ENCODE measurements at places on chromosomes 4 and X.
A peak's percentile ranks its signal among the peaks of the same experiment; 100 is the strongest.

DNA sequence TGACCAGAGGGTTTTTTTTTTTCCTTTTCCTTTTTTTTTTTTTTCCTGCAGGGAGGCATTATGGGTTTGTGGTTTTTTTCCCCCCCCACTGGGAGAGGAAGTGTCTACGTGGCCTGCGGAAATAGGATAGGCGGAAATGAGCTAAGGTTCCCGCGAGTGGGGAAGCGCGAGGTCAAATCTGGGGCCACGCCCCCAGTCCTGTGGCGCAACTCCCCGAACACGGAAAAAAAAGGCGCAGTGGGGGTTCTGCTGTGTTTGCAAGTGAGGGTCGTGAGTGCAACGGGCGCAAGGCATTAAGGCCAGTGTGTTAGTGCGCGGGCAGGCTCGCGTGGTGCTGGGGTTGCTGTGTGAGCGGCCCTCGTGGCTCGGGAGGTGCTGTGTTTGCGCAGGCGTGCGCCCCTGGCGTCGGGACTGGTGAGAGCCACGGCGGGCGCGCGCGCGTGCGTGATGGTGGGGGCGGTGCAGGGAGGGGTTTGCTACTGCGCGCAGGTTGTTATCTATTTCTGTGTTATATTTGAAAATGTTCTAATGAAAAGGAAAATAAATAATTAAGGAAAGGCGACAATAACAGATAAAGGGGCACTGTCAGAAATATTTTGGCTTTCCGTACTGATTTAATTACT, 685 bp upstream of the MORF4L2 start:
- H3K4me1 ChIP-seq: no peaks in the 10 kb centered on the region
- H3K36me3 ChIP-seq: peaks cover 22% of the 10 kb centered on the region
- H3K4me3 ChIP-seq: no peak overlapping the region

GRCh38 chrX:13208281-13208935, 111.4 kb downstream of the ATXN3L start:
- H3K27me3 ChIP-seq: no peaks in the 10 kb centered on the region
- no peak for DNase-seq
- no peak overlapping the region for H3K4me3 ChIP-seq
- H3K36me3 ChIP-seq: no peaks in the 10 kb centered on the region
- H3K27ac ChIP-seq: no peak overlapping the region
- H3K4me1 ChIP-seq: peaks cover 8% of the 10 kb centered on the region

GRCh38 chrX:39222346-39223113, 421.3 kb downstream of the MID1IP1 start:
- no peak for DNase-seq
- no peak overlapping the region for H3K4me3 ChIP-seq
- H3K36me3 ChIP-seq: peaks cover 4% of the 10 kb centered on the region
- no peak overlapping the region for H3K27ac ChIP-seq
- no peaks in the 10 kb centered on the region for H3K4me1 ChIP-seq

DNA sequence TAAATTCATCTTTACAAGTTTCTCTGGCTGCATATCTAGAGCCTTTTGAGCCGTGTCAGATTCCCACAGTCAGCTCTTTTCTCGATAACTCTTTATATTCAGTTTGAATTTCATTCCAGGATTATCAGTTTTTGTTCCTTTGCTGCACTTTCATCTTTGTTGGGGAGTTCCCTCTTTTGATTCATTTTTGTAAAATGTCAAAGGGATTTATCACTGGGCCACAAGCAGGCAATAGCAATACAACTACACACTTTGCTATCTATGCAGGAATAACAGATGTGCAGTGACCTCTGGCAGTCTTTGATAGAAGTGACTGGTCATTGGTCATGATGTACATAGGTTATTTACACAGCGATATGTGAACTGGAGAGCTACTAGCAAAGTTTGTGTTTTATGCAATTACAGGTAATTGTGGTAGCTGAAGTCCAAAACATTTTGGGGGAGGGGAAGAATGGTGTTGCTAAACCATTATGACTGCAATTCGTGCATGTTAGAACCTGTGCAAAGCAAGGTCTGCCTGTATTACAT, 43.8 kb downstream of the HPGDS start:
- no peak overlapping the region for H3K27ac ChIP-seq
- H3K4me3 ChIP-seq: no peak overlapping the region
- H3K27me3 ChIP-seq: no peaks in the 10 kb centered on the region
- H3K4me1 ChIP-seq: no peaks in the 10 kb centered on the region

DNA sequence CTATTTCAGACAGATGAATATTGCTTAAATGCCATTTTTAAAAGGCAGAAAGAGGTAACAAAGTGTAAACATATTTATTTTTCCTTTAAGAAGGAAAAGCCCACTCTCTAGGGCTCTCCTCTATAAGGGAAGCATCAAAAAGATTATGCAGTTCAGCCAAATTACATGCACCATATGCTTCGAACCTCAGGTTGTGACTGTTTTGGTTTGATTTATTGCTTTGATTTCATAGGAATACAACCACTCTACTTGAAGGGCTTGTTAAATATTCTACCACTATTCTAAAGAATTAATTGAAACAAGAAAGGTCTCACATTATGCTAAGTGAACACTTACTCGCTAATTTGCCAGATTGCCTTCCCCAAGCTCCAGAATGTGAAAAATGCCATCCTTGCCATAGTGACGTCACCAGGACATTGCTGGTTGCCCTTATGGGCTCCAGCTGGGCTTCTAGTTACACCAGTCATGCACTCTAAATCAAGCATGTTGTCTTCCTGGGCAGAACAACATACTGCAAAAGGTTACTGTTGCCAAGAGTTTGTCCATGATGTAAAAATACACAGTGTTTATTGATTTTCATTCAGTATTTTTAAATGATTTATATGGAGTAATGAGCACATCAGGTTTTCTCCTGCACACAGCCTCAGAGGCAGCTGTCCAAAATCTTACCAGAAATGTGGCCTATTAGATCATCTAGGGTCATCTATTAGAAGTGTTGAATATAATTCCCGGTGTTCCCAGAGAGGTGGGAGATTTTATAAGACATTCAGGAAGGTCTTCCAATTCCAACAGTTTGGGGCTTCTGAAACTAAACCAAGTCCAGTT, 164.4 kb upstream of the RAPGEF2 start:
- no peak overlapping the region for H3K27ac ChIP-seq
- no peak for DNase-seq
- H3K27me3 ChIP-seq: no peaks in the 10 kb centered on the region
- no peaks in the 10 kb centered on the region for H3K36me3 ChIP-seq
- H3K4me3 ChIP-seq: no peak overlapping the region

DNA sequence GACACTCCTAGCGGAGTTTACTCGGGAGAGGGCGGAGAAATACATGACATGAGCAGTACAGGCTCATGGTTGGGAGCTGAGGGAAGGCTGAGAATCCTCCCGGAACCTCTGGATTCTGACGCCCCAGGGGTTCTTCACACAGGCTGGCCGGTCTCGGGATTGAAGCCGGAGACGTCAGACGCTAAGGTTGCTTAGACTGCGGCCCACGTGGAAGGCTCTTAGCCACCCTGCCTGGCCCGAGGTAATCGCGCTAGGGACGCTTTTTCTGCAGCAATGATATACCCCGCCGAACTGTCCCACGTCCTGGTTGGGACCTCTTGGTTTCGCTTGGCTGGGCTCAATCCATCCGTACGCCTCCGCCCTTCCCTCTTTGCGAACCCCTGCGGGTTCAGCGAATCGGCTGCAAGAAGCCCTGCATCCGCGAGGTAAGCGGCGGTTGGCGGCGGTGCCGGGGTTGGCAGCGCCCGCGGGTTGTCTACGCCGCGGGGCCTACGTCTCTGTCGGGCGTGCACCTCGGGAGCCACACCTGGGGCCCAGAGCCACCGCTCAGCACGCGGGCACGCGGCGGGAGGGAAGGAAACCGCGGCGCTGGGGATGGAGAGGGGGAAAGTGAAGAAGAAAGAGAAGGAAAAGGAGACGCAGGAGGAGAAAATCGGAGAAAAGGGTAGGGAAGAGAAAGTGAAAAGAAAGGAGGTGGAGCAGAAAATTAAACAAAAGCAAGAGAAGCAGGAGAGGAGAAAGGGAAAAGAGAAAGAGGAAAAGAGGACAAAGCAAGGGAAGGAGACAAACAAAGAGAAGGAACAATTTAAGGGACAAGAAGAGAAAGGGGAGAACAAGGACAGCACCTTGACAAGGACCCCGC, at the start of gene ARL9:
Gene ARL9, plus strand, starts transcription at position 523 of the 862 bp plus-strand sequence. Its CDS starts 72 bp downstream, at position 595.
- no peaks in the 10 kb centered on the region for H3K27me3 ChIP-seq
- peak within 1 kb of the TSS; percentile 72 for H3K4me3 ChIP-seq
- peak within 1 kb of the TSS; percentile 36 for H3K27ac ChIP-seq

DNA sequence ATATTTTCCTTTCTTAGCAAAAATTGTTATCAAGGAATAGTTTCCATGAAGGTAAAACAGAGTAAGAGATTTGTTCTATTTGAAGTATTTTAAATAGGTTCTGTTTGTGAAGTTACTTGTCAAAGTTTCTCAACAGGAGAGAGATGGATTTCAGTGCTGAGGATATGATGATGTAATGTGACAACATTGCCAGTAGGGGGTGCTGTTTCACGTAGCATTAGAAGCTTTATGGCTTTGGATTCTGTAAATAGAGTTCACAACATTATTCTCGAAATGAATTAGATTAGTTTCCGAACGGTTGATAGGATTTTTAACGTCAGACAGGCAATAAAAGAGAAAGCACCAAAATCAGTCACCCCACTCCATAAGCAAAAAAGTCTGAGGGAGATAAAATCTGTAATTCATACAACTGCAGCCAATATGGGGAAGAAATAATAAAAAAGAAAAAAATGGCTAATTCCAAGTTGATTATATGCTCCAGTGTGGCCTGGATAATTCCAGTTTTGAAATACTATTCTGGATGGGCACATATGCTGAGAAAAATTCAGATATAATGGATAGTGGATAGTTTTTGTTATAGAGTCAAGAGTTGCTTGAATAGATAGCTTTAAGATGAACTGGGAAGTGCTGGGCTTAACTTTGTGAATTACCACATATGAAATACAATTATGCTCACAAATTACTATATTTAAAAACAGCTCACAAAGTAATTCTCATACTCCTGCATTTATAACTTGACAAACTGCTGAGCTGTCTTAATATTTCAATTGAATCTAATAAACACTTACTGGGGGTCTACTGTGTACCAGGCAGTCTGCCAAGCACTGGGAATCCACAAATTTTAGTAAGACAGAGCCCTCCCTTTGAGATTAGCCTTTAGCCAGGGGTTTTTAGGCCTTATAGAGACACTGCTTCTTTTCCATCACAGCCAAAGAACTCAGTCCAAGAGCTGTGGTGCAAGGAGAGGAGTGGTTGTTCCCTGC, 109.1 kb downstream of the GPAT3 start:
- H3K36me3 ChIP-seq: no peaks in the 10 kb centered on the region
- H3K27ac ChIP-seq: no peak overlapping the region
- no peak overlapping the region for H3K4me3 ChIP-seq

Data from effector memory CD8-positive, alpha-beta T cell (primary cell).